ENCODE measurements at places on chromosomes 11 and 22.

DNA sequence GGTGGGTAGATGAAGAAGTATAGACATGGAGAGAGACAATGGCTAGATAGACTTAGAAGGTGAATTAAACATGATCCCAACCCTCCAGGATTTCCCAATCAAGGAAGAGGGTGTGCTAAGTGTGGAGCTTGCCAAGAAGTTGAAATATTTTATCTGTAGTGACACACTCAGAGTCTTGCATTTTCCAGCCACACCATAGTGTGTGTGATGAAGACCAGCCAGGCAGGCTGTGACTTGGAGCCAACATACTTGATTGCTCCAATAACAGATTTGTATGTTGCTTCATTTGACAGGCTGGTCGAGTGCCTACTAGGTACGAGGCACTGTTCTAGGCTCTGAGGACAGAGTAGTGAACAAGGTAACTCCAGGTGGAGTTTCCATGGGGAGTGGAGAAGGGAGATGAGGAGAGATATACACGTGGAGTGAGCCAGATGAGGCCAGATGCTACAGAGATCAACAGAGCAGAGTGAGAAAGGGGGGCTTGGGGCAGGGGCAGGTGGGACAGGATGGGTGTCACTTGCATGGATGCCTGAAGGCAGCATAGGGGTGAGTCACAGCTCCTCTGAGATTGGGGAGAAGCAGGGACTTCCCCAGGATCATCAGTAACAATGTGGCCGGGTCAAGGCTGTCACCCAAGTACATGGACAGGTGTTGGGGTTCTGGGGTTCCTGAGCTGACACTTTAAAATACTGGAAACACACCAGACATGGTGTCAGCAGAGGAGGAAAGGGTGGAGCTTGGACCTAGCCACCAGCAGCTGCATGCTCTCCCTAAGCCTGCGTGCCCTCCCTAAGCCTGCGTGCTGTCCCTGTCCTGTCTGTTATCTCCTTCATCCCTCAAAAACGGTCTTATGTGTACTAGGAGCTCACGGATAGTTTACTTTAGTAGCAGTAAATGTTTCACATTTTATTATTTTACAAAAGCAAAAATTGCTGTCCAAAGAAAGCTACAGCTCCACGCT is 23.6 kb downstream of the PDGFB start:
- DNase-seq, result no peak

DNA sequence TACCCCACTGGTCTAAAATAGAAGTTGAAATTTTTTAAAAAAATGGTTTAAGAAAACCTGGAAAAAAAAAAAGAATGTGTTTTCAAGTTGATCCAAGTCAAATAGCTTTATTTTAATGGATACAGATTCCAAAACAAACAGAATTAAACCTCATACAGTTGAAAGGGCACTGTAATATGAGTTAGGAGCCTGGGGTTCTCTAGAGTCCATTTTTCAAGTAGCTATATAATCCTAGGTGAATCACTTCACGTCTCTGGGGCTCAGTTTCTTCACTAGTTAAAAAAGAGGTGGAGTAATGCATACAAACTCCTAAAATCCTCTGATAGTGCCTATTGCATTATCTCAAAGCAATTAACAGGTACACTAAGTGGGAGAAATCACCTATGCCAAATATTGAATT is 132.9 kb downstream of the BBOX1 start:
- DNase-seq, result no peak

DNA sequence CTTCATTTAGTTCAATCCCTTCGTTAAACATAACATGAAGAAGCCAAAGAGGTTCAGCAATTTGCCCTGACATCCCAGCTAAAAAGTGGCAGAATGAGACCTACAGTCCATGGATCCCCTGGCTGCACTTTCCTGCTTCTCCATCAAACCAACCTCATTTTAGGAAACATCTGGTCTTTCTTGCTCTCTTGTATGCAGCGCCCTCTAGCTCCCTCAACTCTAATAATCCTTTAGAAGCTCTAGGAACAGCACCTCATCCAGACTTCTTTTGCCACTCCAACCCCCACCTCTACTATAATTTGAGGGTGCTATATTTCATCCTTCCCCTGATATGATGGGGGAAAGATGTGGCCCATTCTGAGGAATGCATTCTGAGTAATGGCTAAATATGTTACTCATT is 7.4 kb downstream of the CNTF start:
- DNase-seq, result no peak

- no peak for DNase-seq
Measured at GRCh38 chr11:76455331-76455730, 10.5 kb downstream of the EMSY start.

GRCh38 chr11:1746956-1747752 is 3.2 kb downstream of the IFITM10 start:
- no peak for DNase-seq

DNA sequence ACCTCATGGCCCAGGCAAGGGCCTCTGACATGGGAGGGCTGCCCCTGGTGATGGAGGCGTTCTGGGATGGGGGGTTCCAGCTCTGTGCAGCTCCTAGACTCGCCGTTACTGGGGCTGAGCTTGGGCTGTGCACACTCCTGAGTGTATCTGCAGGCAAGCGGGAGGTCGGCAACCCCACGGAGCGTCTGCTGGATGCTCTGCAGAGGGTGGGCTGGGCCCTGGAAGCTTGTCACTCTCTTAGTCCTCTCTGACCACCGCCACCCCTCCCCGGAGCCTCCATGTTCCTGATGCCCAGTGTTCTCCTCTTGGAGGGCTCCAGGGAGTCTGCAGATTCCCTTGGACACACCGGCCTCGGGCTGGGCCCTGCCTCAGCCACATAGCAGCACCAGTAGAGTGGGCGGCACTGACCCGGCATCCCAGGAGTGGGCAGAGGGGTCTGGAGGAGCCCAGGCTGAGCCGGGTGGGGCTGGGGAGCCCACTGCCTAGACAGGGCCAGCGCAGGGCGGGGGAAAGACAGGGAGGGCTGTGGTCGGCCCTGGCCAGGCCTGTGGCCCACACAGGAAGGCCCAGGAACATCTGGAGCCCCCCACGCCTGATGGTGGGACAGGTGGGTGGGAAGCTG is 20.6 kb upstream of the MUC5B start:
- no peak for DNase-seq

DNA sequence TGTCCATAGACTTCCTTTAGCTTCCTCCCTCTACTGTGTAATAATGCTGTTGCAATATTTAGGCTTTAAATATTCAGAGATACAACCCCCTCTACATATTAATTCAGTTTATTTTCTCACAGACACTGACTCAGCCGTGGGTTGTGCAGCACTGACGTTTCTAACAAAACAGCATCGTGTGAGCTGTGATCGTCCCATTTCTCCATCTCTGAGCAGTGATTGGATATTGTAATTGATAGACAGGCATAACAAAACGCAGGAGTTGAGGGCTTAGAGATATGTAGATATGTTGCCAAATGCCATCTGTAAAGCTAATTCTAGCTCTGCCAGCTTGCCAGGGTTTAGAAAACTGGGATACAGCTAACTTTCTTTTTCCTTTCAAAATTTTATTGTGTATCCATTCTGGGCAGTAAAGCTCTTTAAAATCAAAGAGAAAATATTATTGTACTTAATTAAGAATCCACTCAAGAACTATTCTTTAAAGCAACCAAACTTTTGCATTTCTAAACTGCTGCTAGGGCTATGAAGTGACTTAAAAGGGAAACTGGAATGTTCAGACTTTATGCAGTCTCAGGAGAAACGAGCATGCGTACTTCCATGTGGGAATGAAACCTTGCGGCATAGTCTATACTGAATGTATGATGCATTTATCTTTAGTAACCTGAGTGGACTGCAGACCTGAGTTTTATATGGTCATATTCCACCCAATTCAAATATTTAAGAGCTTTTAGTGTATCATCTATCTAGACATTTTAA is 22.7 kb downstream of the BTBD10 start:
- DNase-seq, result peak; percentile 33

DNA sequence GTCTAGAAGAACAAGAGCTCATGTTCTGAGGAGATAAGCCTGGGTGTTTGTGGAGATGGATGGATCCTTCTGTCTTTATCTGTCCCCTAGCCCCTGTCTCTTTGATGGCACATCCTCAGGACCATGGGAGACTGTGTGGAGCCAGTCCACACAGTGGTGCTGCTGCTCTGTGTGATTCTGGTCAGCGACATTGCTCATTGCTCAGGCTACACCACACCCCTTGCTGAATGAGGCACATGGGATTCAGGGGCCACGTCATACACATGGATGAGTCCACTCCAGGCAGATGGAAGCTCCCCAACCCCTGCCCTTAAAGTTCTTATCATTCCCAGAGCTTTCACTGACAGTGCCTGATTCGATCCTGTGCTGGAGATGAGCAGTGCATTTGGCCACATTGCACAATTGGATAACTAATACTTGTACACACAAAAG is 222.2 kb downstream of the NAV2 start:
- no peak for DNase-seq

DNA sequence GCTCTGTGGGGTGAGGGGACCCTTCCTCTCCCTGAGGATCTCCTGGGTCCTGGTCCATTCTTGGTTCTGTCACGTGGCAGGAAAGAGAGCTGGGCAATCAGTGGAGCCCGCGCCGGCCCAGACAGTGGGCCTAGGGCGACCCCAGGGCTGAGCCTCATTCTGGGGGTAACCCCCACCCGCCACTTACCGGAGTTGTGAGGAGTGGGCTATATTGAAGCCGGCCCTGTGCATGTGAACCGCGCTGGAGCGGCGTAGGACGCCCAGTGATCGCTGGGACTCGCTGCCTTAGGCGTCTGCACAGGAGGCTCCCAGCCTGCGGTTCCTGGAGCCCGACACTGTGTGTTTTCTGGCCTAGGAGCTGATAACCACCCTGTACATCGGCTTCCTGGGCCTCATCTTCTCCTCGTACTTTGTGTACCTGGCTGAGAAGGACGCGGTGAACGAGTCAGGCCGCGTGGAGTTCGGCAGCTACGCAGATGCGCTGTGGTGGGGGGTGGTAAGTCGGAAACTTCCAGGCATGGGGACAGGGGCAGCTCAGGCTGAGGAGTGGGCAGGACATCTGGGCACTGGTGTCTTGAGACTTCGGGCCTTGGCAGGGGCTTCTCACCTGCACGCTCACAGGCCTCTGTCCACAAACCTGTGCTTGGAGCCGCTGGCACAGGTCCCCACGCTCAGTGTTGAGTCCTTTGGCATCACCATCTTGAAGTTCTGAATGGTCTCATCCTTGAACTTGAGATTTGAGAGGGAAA is 127.1 kb downstream of the KCNQ1OT1 start:
- no peak for DNase-seq

GRCh38 chr22:32579529-32580220 is 105.1 kb downstream of the FBXO7 start:
- DNase-seq, result no peak

GRCh38 chr11:19829109-19829837 is 116.6 kb downstream of the NAV2 start:
- DNase-seq, result peak; percentile 63

Measured in prostate gland (tissue), 2 donors.